ENCODE measurements at places on chromosomes 11 and 22.

DNA sequence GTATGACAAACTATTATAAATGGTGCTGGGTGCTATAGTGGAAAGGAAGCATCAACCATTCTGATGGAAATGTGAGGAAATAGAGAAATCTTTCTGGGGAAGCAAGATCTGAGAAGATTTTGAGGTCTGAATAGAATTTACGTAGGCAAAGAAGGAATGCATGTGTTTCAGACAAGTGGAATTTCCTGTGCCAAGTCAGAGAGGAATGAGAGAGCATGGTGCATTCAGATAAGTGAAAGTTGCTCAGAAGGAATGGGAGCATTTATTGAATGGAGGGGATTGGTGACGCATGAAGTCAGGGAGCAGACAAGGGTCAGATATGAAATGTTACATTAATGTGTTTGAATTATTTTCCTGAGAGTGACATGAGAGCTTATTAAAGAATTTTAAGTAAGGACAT, 725.5 kb downstream of the METTL15 start:
- no peak for DNase-seq

- DNase-seq, result no peak
These were observed 385 bp upstream of the SCO2 start for GRCh38 chr22:50525858-50526107.

DNA sequence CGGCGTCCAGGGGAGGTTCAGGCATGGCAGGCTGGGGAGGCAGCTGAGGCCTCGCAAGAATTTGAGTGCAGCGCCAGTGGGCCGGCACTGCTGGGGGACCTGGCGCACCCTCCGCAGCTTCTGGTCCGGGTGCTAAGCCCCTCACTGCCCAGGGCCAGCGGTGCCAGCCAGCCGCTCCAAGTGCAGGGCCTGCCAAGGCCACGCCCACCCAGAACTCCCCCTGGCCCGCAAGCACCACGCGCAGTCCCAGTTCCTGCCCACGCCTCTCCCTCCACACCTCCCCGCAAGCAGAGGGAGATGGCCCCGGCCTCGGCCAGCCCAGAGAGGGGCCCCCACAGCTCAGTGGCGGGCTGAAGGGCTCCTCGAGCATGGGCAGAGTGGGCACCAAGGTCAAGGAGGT, 2017.3 kb downstream of the LRRC4C start:
- DNase-seq, result no peak

GRCh38 chr11:12058425-12059115, 50.1 kb upstream of the DKK3 start:
- no peak for DNase-seq

DNA sequence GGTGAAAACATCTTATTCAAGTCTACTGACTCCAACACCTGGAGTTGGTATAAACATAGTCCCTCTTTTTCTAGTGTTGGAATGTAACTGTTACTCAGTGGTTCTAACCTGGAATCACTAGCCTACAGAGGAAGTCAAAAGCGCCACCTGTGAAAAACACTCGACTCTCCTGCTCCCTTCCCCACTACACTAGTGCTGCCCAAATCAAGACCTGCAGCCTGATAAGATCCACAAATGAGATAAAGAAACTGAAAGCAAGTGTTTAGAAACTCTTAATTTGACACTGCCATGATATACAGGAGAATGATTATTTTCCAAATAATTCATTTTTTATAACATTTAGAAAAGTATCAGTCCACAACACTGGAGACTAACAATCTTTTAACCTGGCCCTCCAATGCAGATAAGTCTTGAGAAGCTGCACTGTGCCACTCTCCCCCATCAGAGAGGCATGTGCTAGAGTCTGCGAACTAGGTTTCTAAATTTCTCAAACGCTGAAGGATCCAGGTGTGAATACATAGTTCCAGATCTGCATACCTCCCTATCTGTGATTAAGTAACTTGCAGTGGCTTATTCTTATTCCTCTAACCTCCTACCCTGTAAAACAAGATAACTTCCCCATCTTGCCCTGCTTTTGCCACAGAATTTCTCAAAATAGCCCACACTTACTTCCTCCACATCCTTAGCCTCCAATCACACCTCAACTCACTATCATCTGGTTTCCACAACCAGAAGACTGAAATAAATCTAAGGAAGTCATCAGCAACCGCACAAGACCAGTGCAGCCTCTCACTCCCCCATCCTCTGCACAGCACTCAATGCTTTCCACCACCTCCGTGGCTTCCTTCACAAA, 88.1 kb downstream of the RRAS2 start:
- DNase-seq, result no peak

DNA sequence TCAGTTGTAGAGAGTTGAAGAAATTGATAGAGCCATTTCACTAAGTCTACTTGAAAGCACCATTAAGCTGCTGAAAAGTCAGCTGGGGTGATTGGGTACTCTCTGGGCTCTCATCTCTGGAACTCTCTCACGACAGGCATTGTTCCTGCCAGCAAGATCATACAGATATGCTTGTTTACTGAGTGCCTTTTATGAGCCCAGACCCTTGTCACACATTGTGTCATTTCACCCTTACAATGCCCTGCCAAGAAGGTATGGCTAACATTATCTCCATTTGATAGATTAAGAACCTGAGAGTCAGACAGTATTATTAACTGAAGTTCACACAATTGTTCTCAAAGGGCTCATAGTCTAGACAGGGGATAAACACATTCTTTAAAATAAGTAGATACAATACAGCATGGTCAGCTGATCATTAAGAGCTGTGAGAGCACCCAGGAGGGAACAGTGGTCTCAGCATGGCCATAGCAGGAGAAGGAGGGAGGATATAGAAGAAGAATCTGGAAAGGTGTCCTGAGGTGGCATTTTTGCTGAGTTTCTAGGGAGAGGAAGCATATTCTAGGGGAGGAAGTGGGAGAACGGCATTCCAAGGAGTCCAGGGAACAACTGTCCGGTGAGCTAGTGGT, 580.5 kb downstream of the INSC start:
- no peak for DNase-seq

DNA sequence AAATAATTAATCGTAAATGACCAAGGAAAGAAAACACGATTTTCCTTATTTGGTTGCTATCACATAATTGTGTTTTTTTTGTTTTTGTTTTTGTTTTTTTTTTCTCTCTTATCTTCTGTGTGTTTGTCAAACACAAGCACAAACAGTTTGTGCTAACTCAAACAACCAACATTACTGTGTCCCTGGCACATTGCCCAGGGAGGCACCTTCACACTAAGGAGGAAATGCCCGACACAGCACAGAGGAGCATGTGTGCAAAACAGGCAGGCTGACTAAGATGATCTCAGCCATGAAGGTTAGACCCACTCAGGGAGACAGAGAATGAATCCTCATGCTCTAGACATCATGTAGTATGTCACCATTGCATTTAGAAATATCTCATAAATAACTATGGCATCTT, 130.1 kb downstream of the SOX6 start:
- DNase-seq, result no peak

DNA sequence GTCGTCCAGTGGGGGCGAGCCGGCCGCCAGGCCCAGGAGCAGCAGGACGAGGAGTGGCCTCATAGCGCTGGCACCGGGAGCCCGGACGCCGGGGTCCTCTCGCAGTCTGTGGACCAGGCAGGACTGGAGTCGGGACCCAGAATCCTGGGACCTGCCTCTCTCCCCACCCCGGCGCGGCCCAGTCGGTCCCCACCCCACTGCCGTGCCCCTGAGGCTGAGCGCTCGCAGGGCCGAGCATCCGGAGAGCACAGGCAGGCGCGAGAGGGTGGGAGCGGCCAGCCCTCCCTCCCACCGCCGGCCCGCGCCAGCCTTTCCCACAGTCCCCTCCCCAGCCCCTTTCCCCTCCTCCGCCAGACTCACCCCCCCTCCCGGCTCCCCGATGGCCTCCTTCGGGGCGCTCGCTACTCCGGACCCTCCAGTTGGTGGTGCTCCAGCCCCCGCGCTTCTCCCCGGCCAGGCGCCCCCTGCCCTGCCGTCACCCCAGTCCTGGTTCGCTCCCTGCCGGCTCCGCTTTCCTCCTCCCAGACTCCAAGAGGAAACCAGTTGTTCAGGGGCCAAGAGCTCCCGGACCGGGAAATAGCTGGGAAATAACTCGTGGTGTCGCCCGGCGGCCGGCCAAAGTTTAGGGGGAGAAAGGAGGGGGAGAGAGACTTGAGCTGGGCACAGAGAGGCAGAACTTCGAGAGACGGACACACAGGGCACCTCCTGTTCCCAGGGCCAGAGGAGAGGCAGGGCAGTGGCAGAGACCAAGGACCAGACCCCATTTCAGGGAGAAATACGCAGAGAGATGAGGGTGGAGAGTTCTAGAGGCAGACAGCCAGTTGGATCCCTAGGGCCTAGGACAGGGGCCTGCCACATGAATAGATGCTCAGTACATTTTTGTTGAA, at the start of gene C1QTNF5:
Gene C1QTNF5, minus strand, starts transcription at position 549 of the 887 bp plus-strand sequence. Its CDS starts 486 bp downstream, at position 63.
- DNase-seq, result no peak

GRCh38 chr11:2198621-2199365, 27.2 kb upstream of the TH start:
- no peak for DNase-seq

Data from stimulated activated CD4-positive, alpha-beta T cell treated with anti-CD3 and anti-CD28 coated beads, Interleukin-1b, Interleukin-23, amount 100 ng/mL, for 1 hour (primary cell).